Cerebellum (tissue), 4 donors: ENCODE measurements at places on chromosomes 2 and 18. TPM values are rescaled to one million over a fixed set of nuclear protein-coding genes. Genes with fewer than 3 reads are reported as not detected.

Gene NRP2
- 46.0 TPM for total RNA-seq

Gene CAPN10
- total RNA-seq, result 31.2 TPM

Gene PTH2R
- not detected for total RNA-seq

Gene EPG5
- 47.4 TPM for total RNA-seq

Gene AKAIN1
- 6.9 TPM for total RNA-seq

Gene TWIST2
- 1.3 TPM for total RNA-seq

Gene BIN1
- 43.7 TPM for total RNA-seq

Gene SIX3
- total RNA-seq, result not detected

Gene EFR3B
- 31.9 TPM for total RNA-seq

Gene TTC39C
- 37.7 TPM for total RNA-seq

Gene GKN2
- total RNA-seq, result not detected

Gene IL18R1
- total RNA-seq, result 0.09 TPM

Gene CFAP65
- 1.00 TPM for total RNA-seq

Gene PRKD3
- total RNA-seq, result 51.0 TPM

Gene SNED1
- total RNA-seq, result 12.0 TPM

Gene MREG
- total RNA-seq, result 8.8 TPM

Gene CD207
- total RNA-seq, result not detected

Gene UBXN4
- total RNA-seq, result 80.9 TPM

Gene HSPD1
- 161 TPM for total RNA-seq

Gene RALB
- total RNA-seq, result 24.0 TPM

Gene PLEK
- total RNA-seq, result 2.7 TPM

Gene KANSL1L
- total RNA-seq, result 87.2 TPM

Gene ZBTB14
- 26.9 TPM for total RNA-seq

Gene PAX3
- total RNA-seq, result 135 TPM

Gene STAT4
- 6.4 TPM for total RNA-seq

Gene CD8A
- 1.5 TPM for total RNA-seq

Gene VWC2L
- 4.3 TPM for total RNA-seq

Gene HTR2B
- 0.27 TPM for total RNA-seq
